Immature natural killer cell (primary cell): ENCODE measurements at places on chromosomes 7 and 10. TPM values are rescaled to one million over a fixed set of nuclear protein-coding genes. Genes with fewer than 3 reads are reported as not detected.

ERVW-1 gene
- not detected for polyA plus RNA-seq

CCDC172 gene
- polyA plus RNA-seq = not detected

CARD11 gene
- polyA plus RNA-seq = 3.3 TPM

DNA sequence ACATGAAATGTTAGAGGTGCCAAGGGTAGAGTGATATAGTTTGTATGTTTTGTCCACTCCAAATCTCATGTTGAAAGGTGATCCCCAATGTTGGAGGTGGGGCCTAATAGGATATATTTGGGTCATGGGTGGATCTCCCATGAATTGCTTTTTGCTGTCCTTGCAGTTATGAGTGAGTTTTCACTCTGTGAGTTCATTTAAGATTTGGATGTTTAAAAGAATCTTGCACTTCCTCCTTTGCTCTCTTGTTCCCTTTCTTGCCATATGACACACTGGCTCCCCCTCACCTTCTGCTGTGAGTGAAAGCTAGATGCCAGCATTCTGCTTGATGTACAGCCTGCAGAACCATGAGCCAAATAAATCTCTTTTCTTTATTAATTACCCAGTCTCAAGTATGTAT is 269.2 kb downstream of the ZWINT start:
- no peak for DNase-seq
- no peaks in the 10 kb centered on the region for H3K27me3 ChIP-seq
- H3K4me1 ChIP-seq = no peaks in the 10 kb centered on the region
- no peak overlapping the region for H3K27ac ChIP-seq
- H3K36me3 ChIP-seq = no peaks in the 10 kb centered on the region

DNA sequence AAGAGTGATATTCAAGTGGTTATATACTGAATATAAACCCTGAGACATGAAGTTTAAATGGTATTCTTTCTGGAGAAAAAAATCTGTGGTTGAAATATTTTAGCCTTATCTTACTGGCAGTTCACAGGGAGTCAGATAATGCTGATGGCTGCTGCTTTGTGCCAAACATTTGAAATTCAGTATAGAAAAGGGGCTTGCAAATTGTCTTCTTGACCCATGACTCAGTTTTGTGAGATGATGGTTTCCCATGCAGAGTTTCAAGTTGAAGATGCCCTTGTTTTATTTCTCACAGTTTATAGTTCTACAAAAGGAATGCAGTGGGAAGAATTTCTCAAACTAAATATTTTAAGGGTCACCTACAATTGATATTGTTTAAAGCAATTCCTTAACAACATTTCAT is 251.1 kb upstream of the MEOX2 start:
- no peak overlapping the region for H3K27ac ChIP-seq
- no peaks in the 10 kb centered on the region for H3K4me1 ChIP-seq
- H3K4me3 ChIP-seq = no peak overlapping the region
- DNase-seq = no peak
- H3K27me3 ChIP-seq = no peaks in the 10 kb centered on the region
